Pancreas (tissue), 10 donors: ENCODE measurements at places on chromosomes 5 and 9. TPM values are rescaled to one million over a fixed set of nuclear protein-coding genes. Genes with fewer than 3 reads are reported as not detected.

The ITK gene
- 0.30 TPM for polyA plus RNA-seq

The NRARP gene
- 1.3 TPM for polyA plus RNA-seq

The SYK gene
- 6.4 TPM for polyA plus RNA-seq

The NOL6 gene
- 28.2 TPM for polyA plus RNA-seq
